ENCODE measurements at places on chromosomes 16 and 17.

DNA sequence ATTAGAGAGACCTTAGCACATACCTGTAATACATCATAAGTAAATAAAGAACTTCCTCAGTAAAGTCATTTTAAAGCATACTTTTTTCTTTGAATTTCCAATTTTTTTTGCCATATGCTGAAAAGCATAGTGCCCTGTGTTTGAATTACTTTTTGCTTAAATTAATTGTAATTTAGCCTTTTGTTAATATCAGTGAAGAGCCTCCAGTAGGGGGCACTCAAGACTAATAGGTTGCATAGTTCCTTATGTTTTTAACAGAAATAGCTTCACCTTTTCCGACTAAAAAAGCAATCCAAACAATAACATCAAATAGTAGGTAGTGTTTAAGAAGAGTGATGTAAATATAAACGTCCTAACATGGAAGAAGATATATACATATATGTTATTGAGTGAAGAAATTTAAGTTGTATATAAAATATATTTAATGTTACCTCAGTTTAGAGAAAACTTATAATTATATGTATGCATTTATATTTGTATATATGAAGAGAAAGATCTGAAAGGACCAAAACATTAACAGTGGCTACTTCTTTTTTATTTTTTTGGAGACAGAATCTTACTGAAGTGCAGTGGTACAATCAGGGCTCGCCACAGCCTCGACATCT, 18.6 kb downstream of the RAD51C start:
- DNase-seq = no peak

GRCh38 chr16:26464576-26465266, 602.0 kb upstream of the C16orf82 start:
- DNase-seq = no peak

DNA sequence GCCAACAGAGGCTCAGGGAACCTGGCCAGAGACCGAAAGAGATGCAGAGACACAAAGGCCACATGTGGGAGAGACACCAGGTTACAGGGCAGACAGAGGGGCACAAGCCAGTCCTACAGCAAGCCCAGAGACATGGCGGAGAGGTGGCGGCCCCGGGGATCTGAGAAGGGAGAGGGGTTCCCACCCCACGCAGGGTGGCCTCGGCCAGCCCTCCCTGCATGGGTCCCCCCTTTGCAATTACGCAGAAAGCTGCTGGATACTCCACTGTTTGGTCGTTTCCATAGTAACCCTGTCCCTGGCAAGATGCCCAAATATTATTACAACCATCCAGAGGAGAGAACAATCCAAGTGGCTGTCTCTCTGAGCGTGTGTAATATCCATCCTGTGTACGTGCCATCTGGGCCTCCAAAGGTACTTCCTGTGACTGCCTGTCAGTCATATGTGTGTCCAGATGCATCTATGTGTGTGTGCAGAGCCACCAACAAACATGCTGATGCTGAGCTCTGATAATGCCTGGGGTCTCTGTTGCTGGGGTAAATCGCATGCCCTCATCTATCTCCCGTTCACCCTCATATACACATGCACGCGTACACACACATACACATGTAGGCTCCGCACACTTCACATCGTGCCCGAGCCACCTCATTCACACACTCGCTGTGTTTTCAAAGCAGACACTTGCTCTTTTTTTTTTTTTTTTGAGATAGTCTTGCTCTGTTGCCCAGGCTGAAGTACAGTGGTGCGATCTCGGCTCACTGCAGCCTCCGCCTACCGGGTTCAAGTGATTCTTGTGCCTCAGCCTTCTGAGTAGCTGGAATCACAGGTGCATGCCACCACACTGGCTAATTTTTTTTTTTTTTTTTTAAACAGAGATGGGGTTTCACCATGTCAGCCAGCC, 5.5 kb downstream of the PCGF2 start:
- DNase-seq = peak; percentile 50

DNA sequence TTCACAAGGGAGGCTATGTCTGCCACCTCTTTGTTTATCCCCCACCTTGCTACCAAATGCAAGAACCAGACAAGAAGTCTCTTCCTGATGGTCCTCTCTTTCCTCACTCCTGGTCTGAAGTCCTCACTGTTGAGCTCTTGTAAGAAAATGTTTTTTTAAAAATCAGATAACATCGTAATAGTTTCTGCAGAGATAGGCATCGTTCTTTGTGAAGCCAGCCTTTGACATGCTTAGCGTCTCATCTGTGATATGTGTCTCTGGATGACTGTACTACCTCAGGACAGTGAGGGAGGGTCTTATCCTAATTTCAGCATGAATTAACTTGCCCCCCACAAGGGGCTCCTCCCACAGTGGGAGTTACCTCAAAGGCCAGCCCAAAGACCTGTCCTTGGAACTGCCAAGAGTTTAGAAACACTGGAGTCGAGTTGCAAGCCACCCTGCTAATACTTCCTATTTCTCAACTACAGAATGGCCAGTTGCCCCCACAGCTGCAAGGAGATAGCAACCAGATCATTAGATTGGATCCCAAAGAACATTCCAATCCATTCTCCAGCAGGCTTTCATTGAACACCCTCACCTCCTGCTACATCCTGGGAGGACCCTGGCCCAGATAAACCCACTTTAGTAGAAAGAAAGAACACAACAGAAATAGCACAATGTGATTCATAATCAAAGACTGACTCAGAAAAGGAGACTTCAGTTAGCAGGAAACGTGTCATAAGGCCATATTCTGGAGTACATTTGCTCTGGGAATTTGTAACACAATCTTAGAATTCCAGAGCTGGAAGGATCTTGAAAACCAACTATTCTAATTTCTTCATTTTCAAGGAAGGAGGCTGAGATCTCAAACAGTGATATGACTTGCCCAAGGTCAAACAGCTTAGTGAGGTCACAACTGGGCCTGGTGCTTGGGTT, 151.0 kb downstream of the IRX3 start:
- no peak for DNase-seq

DNA sequence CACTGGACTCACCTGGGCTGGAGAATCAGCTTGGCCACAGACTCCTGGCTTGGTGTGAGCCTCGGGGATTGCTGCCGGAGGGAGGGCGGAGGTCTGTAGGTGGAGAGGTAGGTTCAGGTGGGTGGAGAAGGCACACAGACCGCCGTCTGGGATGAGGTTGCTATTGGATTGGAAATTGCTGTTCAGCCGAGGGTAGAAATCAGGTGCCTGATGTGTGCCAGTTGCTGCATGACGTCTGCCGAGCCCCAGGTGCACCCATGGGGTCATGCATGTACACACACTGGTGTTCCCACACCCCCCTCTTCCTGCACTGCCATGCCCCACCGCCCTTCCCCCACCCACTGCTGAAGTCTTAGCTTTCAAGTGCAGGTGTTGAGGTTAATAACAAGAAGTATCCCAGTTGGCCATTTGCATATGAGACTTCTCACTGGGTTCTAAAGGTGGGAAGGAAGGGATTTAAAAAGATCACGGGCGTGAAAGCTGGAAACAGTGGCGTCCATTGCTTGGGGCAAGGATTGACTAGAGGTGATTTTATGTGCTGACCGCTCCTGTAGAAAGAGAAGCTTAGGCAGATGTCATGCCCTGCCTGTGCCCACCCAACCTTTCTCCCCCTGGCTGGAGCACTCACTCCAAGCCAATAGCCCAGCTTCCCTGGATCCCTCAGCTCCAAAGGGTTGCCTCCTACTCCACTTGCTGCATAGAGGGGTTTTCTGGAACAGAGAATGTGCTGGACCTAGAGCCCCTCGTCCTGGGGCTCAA, 193.6 kb downstream of the CCDC182 start:
- DNase-seq = no peak

GRCh38 chr17:30093463-30094147, 23.0 kb upstream of the NSRP1 start:
- DNase-seq = no peak

DNA sequence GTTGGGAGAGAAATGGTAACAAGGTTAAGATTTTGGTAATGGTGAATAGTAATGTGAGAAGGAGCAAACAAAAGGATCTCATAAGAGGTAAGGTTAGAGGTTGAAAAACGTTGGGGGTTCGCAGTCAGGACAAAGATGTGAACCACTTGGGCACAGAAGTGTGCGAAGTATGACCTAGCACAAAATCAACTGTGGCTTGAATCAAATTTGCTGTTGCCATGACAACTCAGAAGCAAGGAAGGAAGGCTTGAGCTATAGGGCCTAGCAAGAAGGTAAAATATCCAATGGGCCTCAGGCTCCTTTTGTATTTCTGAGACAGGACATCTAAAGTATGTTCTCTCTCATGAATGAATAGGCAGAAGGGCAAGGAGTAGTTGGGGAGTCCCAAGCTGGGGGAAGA, 24.5 kb upstream of the TEKT1 start:
- DNase-seq = no peak

DNA sequence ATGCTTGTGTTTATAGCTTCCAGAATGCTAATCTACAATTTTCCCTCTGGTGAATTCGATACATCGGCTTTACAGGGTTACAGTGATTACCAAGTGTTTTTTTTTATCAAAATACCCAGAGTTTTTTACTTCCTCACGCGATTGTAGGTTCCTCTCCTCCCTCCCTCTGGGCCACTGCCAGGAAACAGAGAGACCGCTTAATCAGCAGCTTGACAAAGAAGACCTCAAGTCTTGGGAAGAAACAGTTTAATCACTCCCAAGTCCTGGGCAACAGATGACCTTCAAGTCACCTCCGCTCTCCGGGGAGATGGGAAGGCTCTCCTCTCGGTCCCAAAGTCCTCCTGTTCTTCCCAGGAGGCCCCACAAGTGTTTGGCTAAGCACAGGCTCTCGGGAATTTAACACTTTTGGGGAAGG, 23.5 kb downstream of the SMTNL2 start:
- DNase-seq = peak; percentile 84
